Kidney epithelial cell (primary cell): ENCODE measurements at places on chromosomes 12 and 14. TPM values are rescaled to one million over a fixed set of nuclear protein-coding genes. Genes with fewer than 3 reads are reported as not detected.

Gene KRT83
- total RNA-seq, result not detected in 2 replicates

Gene AMDHD1
- total RNA-seq, result 0.41 and 0.67 TPM in 2 replicates

Gene USP44
- 0.89 and 1.3 TPM in 2 replicates for total RNA-seq

Gene RNFT2
- 8.4 and 16.3 TPM in 2 replicates for total RNA-seq

Gene FLVCR2
- 0.75 and 1.0 TPM in 2 replicates for total RNA-seq

GRCh38 chr12:29599381-29599780, 101.9 kb upstream of the OVCH1 start:
- no peak for DNase-seq

- no peak for DNase-seq
These were observed 4.4 kb upstream of the CFL2 start for GRCh38 chr14:34718750-34719304.

DNA sequence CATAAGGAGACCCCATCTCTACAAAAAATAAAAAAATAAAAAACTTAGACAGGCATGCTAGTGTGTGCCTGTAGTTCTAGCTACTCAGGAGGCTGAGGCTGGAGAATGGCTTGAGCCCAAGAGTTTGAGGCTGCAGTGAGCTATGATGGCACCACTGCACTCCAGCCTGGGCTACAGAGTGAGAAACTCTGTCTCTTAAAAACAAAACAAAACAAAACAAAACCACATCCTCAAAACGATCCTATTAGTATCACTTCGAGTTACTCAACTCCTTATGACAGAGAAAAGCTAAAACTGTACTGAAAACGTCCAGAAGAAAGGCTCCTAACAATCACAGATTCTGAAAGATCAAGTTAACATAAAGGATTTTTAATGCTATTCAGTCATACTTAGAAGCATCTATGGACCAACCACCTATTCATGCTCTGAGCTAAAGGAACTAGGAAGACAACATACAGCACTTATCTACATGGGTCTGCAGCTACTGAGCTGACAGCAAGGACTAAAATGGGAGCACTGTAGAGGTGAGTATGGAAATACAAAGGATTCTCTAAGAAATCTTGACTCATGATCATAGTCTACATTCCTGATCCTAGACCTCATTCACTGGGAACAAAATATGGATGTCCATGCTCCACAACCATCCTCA, 75.3 kb upstream of the DUSP6 start:
- DNase-seq, result no peak

DNA sequence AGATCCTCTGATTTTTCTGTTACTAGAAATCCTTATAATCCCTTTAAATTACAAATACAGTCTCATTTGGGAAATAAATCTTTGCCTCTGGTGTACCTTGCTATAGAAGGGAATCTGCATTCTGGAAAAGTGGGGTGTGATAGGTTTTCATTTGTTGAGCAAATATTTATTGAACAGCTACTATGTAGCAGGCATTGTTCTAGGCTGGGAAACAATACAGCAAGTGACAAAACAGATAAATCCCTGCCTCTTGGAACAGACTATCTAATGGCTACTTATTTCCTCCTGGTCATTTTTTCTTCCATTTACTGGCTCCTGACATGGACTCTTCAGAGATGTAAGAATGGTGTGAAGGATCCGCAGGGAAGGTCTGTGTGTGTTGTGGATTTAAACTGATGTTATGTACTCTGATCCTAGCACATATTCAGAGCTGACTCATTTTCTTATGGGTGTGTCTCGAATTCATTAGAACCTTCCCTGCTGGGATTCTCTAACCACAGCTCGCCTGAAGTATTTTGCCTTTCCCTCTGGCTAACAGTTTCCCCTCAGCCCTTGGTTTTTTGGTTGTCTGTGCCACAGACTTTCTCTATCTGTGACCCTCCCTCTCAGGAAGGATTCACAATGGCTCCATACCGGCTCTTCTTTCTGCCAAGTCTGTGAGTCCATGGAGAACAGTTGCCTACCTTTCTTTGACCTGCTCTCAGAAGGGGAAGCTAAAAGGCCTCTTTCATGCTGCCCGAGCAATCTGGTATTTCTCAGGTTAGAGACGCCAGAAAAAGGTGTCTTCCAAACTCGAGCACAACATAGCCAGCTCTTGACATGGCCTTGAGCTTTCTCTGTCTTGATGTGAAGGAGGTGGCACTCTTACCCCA, 53.7 kb downstream of the TMTC2 start:
- DNase-seq, result peak; percentile 18

- DNase-seq, result no peak
These were observed 196.4 kb upstream of the PARP11 start for GRCh38 chr12:4069670-4070010.

DNA sequence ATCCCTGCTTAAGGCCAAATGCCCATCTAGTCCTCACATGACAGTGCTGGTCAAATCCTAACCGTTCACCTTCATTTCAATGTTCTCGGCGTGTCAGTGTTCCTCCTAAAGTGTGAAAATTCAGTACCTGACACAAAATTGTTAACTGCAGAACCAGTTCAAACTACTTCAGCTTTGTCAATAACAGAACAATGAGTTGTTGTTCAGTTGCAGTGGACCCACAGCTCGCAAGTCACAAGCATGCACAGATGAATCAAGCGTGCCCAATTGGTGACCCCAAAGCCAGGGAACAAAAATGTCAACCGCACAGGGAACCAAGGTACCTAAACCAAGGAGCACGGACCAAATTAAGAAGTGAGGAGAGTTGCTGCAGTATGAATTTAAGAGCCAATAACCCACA, 23.2 kb downstream of the NRDE2 start:
- DNase-seq, result no peak

DNA sequence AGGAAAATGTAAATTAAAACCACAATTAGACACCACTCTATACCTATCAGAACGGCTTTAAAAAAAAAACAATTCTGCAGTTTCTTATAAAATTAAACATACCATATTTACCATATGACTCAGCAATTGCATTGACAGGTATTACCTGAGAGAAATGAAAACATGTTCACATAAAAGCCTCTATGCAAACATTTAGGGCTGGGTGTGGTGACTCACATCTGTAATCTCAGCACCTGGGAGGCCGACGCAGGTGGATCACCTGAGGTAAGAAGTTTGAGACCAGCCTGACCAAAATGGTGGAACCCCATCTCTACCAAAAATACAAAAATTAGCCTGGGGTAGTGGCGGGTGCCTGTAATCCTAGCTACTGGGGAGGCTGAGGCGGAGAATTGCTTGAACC, 41.1 kb downstream of the SPTB start:
- DNase-seq, result no peak

DNA sequence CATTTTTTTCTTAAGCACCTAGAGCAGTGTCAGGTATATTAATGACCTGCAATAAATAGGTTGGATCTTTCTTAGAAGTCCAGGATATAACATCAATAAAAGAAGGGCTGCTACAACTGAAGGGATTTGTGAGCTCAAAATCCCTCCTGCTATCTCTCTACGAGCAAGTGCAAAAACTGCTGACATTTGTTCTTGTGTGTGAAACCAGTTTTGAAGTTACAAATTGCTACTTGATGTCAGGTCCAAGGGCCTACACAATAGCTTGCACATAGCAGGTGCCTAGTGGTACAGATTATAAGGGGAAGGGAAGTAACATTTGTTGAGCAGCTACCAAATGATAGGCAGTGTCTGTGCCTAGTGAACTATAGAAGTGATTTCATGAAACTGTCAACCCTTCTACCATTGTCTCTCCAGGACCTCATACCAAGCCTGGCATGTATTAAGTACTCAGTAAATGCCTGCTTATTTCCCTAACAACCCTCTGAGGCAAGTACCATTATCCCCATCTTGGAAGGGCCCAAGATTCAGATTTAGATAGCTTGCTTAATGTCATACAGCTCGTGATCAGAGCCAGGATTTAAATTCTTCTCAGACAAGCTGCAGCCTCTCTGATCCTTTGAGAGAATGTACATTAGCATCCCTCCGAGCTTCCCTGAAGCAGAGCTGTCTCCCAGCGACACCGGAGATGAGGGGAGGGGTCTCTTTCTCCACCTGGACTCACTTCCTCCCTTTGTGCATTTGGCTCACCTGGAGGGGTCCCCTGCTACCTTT, 300.3 kb downstream of the ZFP36L1 start:
- no peak for DNase-seq

- no peak for DNase-seq
These were observed 100.0 kb downstream of the PRKCH start for GRCh38 chr14:61421212-61421923.

- no peak for DNase-seq
These were observed 68.6 kb downstream of the MARK3 start for GRCh38 chr14:103453791-103454190.
